ENCODE measurements at places on chromosomes 7 and 10.

GRCh38 chr7:16975712-16976111 lies 93.9 kb upstream of the AGR3 start:
- no peak for DNase-seq

- DNase-seq, result no peak
Measured at GRCh38 chr7:86978808-86979506, 80.5 kb downstream of the ELAPOR2 start.

DNA sequence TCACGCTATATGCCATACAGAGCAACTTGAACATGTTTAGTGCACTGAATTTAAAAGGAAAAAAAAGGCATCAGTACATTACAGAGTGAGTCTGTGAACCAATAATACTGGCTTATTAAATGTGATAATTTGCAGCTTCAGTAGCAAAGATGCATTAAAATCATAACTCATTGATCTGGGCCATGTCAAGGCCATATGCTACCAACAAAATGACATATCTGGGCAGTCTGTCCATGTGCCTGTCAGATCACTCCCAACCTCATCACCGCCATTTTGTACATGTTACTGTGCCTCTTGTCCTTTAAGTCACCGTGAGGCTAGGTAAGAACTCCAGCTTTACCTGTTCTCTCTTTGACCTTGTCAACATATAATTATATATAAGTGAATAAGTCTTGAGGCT lies 307.4 kb upstream of the LRGUK start:
- DNase-seq, result no peak

DNA sequence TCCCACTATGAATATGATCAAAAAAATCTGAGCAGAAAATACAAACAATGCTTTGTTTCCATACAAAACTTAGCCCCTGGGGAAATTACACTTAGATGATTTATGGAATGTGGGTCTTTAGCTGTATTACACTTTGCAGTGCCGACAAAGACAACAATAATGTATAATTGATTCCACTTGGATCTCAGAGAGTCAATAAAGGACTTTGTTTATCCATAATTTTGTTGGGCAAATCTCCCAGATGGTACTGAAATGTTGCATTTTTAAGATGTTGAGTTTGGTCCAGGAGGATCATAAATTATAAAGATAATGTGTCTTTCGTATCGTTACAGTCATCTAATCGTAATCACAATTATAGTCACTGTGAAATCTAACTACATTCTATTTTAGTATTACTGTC lies 66.9 kb upstream of the DOCK1 start:
- no peak for DNase-seq

- no peak for DNase-seq
Measured at GRCh38 chr7:139702313-139702731, 75.5 kb downstream of the HIPK2 start.

DNA sequence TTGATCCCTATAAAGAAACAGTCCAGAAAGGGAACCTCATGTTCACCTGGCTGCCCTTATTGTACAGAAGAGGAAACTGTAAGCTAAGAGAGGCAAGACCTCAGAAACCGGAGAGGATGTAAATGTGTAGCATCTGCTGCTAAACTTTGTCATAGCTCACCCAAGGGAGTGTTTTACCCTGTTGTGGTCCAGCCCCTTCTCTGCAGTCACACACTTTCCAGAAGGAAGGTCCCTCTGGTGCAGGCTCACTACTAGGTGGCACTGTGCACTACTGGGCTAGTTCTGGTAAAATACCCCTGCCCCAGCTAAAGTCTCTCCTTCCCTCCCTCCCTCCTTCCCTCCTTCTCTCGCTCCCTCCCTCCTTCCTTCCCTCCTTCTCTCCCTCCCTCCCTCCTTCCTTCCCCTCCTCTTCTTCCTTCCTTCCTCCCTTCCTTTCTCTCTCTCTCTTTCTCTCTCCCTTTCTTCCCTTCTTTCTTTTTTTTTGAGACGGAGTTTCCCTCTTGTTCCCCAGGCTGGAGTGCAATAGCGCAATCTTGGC lies 42.5 kb upstream of the LCOR start:
- DNase-seq, result no peak

DNA sequence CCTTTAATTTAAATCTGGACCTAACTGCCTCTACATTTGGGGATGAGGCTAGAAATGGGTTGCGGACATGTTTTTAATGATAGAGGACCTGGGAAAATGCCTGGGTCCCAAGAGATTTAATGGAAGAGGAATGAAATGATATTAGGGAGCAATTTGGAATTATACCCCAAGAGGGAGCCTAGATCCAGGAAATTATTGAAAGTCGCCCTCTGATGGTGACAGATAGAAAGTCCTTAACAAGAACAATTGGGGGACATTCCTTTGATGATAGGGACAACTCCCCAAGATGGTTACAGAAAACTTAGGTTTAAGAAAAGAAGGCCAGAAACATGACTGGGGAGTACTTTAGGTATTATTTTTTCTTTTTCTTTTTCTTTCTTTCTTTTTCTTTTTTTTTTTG lies 9.5 kb upstream of the TSGA13 start:
- peak; percentile 42 for DNase-seq

DNA sequence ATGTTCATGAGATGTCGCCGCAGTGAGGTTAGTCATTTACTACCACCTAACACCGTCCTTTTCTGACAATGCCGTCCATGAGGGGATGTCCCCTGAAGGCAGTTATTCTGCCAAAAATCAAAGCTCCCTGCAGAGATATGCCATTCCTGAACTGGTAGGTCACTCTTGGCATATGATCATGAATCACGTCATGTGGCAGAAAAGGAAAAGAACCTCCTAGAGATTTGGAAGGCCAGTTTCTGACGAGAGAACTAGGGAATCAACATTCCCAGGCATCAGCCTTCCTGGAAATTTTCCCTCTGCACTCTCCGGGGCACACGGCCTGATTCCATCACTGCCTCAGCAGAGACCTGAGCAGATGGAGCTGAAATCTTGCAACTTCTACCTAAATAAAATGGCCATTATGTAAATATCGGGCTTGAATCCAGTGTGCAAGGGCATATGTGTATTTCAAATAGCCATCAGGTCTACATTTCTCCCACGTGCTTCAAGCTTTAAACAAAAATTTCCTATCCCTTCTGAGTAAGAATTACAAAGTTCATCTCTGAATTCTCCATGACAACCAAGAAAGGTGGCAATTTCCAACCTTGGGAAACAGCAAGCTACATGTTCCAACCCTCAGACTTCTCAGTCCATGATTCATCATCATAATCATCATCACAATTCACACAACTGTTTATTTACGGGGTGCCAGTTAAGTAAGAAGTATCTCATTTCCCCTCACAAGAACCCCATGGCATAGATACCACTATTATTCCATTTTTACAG lies 46.5 kb downstream of the AMPH start:
- peak; percentile 93 for DNase-seq

DNA sequence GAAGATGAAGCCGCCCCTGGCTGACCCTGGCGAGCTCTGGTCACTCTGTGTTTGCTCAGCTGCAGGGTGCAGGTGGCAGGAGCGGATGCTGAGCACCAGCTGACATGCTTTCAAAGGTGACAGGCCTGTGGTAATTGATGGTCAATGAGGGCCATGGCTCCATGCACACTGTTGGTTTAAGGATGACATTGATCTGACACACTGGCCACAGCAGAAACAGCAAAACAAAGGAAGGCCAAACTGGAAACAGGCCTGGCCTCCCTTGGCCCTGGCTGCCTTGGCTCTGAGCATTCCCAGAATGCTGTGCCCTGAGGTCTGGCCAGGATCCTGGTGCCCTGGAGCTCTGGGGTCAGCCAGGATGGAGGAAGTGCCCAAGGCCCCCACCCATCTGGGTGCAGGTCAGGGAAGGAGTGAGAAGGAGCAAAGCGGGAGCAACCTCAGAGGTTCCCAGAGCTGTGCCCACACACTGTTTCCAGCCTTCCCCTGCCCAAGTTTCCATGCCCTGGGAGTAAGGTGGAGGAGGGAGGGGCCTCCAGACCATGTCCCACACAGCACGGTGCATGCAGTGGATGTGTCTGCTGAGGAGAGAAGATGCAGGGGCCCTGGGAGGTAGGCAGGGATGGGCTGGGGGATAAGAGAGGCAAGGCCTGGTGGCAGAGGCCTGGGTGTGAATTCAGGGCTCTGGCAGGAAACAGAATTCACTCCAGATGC lies 302.2 kb downstream of the RPS24 start:
- DNase-seq, result peak; percentile 41

DNA sequence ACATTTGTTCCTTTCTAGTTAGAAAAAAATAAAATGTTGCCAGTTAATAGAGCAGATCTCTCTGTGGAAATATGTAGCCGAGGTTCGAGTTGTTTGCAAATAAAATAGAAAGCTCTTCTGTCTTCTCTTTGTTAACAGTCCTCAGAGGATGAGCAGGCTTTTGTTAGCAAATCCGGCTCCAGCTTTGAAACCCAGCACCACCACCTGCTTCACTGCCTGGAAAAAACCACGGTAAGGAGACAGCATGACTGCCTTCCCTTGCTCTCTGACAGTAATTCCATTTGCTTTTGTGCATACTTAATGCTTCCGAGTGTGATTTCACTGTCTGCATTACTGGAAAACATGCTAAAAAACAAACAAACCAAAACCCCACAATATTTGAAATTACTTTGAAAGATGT lies 115.6 kb downstream of the TSPAN12 start:
- no peak for DNase-seq

GRCh38 chr10:90741926-90742565 lies 115.8 kb downstream of the HTR7 start:
- DNase-seq, result peak; percentile 73

- no peak for DNase-seq
Measured at GRCh38 chr10:133226251-133226808, 3.7 kb upstream of the UTF1 start.

DNA sequence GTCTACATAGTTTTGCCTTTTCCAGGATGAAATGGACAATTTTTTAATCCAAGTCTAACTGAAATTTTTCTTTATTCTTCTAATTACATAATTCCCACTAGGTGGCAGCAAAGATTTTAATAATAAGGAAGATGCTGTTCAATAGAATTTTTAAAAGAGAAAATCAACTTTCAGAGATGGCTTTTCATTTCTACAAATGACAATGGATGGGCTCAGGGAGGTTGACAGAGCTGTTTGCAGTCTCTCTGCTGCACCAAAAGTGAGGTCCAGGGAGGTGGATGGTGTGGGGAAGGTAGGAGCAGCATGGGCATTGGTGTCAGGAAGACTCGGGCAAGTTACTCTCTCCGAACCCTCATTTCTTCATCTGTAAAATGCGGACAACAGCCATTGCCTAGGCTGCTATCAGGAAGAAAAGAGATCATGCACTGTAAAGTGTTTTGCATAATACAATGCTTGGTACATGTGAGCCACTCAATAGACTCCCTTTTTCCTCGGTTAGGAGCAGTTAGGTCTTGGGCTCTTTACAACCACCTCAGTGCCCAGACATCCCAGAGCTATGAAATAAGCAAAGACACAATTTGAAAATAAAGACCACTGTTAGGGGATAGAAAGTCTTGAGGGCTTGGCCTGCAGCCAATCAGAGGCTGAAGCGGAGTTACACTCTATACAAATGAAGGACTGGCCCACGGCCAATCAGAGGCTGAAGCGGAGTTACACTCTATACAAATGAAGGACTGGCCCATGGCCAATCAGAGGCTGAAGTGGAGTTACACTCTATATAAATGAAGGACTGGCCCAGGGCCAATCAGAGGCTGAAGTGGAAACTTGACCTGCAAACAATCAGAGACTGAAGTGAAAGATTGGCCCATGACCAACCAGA lies 107.1 kb downstream of the ABLIM1 start:
- peak; percentile 39 for DNase-seq

DNA sequence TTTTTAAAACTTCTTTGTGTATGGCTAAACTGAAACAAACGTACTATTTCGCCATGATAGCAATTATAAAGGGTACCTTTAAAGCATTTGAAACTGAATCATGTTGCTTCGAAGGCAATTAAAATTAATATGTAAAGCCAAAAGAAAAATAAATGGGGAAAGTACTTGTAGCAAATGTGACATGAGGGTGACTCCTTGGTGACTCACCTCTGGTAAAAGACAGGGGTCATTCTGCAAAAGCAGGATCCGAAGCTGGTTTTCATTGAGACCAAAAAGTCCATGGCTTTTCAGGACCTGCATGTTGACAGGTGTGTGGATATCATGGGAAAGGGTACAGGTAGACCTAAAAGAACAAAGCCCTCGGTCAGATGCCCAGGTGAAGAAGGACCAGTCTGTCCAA lies 1.5 kb downstream of the ZC3HAV1L start:
- DNase-seq, result peak; percentile 26

- DNase-seq, result no peak
Measured at GRCh38 chr7:74033372-74034311, 5.7 kb downstream of the ELN start.

- no peak for DNase-seq
Measured at GRCh38 chr10:11442001-11442773, 169.3 kb downstream of the USP6NL start.

DNA sequence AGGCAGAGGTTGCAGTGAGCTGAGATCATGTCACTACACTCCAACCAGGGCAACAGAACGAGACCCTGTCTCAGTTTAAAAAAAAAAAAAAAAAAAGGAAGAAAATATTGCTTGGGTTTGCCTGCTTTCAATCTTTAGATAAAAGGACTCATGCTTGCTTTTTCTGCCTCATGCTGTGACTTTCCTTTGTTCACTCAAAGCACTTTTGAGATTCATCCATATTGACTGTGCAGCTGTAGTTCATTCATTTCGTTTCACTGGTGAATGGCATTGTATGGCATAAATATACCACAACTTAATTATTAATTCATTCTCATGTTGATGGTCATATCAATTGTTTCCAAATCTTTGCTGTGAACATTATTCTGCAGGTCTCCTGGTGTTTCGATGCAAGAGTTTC lies 97.6 kb upstream of the NFE2L3 start:
- no peak for DNase-seq

DNA sequence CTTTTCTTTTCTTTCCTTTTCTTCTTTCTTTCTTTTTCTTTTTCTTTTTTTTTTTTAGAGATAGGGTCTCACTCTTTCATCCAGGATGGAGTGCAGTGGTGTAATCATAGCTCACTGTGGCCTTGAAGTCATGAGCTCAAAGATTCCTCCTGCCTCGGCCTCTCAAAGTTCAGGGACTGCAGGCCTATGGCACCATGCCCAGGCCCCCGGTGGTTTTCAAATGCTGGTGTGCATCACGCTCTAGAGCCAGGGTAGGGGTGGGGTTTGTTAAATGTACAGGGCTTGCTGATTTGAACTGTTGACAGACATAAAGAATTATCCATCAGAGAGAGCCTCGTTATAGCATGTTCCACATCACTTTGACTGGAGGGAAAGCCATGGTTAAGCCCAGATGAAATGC lies 5.8 kb downstream of the MINDY4 start:
- DNase-seq, result no peak

GRCh38 chr7:8057566-8057965 lies 89.0 kb downstream of the GLCCI1 start:
- DNase-seq, result no peak
